ENCODE measurements at places on chromosomes 11 and 22.

DNA sequence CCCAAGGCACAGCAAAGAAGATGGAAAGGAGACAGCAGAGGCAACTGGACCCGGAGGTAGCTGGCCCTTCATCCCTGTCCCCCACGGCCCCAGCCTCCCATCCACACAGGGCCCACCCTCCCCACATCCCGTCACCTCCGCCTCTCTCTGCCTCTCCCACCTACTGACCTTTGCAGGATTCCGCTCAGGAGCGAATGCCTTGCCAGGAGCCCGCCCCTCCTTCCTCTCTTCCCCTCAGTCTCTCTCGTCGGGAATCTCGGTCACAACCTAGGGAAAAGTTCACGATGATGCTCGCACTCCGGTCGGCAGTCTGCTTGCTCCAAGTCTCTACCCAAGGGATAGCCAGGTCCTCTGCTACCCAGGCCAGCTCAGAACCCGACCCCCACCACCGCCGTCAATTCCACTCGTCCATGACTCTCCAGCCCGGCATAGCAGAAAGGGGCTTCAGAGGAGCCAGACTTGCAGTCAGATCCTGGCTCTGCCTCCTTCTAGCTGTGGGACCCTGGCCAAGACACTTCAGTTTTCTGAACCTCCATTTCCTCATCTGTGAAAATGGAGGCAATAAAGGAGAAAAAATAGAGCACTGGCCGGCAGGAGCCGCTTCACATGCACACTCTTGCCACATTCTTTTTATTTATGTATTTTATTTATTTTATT, 10.2 kb downstream of the AHNAK start:
- DNase-seq: no peak

DNA sequence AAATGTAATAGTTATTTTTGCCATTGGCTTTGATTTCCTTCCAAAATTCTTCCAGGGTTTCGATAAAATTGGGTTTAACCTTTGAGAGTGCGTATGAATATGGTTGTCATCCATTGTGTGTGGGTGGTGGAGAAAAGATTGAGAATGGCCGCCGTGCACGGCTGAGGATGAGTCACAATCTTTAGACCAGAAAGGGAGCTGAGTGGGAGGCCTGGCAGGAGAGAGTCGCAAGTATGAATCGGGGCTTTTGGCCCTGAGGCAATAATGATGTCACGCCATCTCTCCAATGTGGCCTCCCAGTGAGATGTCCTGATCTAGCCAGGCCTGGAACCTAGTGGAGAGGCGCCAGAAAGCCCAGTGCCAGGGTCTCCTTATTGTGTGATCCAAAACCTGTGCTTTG, 33.1 kb upstream of the SMPD1 start:
- no peak for DNase-seq

DNA sequence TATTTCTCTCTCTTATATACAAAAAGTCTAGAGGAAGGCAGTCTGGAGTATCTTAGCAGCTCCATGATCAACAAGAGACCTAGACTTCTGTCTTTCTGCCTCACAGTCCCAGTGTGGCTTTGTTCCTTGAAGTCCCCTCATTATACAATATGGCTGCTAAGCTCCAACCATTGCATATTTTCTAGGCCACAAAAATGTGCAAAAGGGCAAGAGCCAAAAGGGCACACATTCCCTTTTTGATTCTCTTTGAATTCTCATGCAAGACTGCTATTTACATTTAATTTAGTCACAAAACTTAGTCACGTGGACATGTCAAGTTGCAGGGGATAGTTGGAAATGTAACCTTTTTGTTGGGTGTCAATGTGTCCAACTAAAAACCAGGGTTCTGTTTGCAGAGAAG, 64.2 kb upstream of the OLFML1 start:
- DNase-seq: no peak

GRCh38 chr11:92765965-92766371, 203.5 kb upstream of the MTNR1B start:
- no peak for DNase-seq

DNA sequence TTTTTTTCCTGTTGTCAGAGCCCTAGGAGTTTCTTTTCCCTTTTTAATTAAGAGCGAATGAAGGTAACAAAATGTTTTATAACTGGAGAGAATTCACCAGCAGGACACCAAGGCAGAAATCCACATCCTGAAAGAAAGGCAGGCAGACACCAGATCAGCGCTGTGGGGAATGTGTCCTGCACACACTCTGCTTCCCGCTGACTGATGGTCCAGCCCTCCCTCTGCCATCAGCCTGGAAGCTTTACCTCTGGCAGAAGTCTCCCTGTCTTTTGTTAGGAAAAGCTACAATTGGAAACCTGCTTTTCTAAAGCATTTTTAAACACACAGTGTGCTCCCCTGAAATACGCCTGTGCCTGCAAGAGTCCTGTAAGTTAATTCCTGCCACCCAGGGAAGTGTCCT, 638.5 kb downstream of the NTM start:
- DNase-seq: no peak

GRCh38 chr11:57219021-57219627, 17.9 kb downstream of the APLNR start:
- DNase-seq: no peak

GRCh38 chr11:43649501-43649900, 31.0 kb upstream of the HSD17B12 start:
- DNase-seq: no peak

DNA sequence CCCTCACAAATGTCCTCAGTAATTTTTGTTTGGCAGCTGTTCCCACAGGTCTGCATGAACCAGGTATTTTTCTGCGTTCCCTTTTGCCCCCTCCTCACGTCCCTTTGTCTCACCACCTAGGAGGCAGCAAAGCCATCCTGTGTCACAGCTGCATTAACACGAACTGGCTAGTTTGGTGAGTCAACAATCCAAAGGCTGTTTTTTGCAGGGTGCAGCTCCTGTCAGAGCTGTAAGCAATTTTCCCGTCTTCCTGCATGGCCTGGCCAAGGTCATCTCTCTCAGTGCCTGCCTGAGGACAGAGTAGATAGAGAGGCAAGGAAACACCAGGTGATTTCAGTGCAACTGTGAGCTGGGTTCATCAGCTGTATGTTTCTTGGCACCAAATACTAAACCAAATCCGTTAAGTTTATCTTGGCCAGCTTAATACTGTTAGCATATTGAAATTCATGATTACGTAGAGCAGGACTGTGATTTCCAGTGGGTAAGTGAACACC, 20.6 kb upstream of the VSIG10L2 start:
- no peak for DNase-seq

- no peak for DNase-seq
Observed at GRCh38 chr11:69599502-69599901, 41.5 kb upstream of the CCND1 start.

- no peak for DNase-seq
Observed at GRCh38 chr22:50247748-50248147, 2.9 kb upstream of the TUBGCP6 start.

- DNase-seq: no peak
Observed at GRCh38 chr11:122113836-122114825, 1.9 kb downstream of the BLID start.

GRCh38 chr11:16352707-16353106, 3.6 kb downstream of the SOX6 start:
- DNase-seq: no peak

DNA sequence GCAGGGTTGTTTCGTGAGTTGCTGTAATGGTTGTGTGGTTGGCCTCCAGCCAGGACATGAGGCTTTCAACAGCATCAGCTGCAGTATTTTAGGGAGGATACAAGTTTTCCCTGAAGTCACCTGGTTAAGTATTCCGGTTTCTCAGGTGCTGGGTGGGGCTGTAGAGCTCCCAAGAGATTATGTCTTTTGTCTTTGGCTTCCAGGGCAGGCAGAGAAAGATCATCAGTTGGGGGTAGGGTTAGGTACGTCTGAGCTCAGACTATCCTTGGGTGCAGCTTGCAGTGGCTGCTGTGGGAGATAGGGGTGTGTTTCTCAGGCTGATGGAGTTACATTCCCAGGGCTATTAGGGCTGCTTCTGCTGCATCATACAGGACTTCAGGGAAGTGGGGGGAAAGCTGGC, 47.5 kb upstream of the MRGPRX1 start:
- no peak for DNase-seq

DNA sequence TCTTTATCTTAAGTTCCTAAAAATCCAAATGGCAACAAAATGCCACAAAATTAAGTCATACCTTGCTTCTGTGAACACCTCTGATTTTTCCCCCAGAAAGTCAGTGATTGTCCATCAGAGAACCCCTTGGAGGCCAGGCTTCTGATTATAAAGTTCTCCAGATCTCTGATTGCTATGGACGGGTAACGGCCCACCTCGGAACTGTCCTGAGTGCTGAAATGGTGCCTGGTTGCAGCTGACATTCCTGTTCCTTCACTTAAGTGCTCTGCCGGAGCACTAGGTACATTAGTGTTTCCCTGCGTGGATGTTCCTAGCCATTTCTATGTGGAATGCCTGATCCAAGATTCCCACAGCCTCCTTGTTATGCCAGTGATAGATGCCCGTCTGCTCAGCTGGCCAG, 85.0 kb downstream of the CHST1 start:
- no peak for DNase-seq

GRCh38 chr11:64475145-64475544, 115.9 kb upstream of the SLC22A12 start:
- DNase-seq: no peak

DNA sequence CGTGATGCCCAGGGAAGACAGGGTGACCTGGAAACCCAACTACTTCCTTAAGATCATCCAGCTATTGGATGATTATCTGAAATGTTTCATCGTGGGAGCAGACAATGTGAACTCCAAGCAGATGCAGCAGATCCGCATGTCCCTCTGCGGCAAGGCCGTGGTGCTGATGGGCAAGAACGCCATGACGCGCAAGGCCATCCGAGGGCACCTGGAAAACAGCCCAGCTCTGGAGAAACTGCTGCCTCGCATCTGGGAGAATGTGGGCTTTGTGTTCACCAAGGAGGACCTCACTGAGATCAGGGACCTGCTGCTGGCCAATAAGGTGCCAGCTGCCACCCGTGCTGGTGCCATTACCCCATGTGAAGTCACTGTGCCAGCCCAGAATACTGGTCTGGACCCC, 43.5 kb upstream of the DAGLA start:
- DNase-seq: no peak

DNA sequence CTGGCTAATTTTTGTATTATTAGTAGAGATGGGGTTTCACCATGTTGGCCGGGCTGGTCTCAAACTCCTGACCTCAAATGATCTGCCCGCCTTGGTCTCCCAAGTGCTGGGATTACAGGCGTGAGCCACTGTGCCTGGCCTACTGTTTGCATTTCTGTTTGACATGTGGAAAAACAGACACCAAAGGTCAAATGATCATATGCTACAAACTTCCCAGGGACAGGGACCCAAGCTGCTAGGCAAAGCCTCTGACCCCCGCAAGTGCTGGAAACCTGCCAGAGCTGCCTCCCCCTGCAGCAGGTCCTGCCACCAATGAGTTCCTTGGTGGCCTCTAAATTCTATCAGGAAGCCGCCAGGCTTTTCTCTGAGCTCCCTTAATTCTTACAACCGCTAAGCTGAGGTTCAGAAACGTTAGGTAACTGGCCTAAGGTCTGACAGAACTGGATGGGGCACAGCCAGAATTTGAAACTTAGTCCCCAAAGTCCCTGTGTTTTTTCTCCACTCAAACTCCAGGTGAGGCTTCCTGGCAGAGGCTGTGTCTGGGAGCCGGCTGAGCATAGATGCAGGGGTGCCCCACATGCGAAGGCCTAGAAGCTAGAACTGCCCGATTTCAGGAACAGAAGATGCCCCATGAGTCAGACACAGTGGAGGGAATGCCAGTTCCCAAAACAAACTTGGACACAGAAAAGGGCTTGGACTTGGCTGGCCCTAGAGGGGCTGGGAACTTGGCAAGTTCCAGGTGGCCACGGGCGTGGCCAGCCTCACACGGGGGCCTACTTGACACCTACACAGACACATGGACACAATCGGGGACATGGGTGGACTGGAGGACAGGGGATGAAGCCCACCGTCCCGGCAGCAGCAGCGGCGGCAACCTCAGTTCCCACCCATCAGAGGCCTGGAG, 7.4 kb downstream of the CSNK1E start:
- DNase-seq: no peak

DNA sequence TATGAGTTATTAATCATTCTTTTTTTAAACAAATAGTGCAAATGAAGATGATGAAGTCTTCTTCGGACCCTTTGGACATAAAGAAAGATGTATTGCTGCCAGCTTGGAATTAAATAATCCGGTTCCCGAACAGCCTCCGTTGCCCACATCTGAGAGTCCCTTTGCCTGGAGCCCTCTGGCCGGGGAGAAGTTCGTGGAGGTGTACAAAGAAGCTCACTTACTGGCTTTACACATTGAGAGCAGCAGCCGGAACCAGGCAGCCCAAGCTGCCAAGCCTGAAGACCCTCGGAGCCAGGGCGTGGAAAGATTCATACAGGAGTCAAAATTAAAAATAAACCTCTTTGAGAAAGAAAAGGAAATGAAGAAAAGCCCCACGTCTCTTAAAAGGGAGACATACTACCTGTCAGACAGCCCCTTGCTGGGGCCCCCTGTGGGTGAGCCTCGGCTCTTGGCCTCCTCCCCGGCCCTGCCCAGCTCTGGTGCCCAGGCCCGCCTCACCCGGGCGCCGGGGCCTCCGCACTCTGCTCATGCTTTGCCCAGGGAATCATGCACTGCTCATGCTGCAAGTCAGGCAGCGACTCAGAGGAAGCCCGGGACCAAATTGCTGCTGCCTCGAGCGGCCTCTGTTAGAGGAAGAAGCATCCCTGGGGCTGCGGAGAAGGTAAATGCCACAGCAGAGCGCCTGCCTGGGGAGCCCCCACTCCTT, 11.8 kb downstream of the GTSE1 start:
- DNase-seq: no peak

- DNase-seq: no peak
Observed at GRCh38 chr11:85821636-85822035, 10.7 kb upstream of the SYTL2 start.

DNA sequence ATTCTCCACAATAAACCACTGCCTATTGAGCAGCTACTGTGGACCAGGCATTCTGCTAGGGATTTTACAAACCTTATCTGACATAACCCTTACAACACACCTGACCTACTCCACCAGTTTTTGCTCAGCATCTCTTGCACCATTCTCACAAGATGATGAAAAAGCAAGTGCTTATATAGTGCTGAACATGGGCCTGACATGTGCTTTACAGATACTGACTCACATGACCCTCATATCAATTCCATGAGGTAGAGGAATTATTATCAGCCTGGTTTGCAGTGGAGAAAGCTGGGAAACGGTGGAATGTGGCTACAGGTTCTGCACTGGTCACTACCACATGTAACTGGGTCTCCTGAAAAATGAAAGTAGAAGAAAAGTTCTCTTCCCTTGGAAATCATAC, 37.5 kb upstream of the PANX1 start:
- DNase-seq: no peak

DNA sequence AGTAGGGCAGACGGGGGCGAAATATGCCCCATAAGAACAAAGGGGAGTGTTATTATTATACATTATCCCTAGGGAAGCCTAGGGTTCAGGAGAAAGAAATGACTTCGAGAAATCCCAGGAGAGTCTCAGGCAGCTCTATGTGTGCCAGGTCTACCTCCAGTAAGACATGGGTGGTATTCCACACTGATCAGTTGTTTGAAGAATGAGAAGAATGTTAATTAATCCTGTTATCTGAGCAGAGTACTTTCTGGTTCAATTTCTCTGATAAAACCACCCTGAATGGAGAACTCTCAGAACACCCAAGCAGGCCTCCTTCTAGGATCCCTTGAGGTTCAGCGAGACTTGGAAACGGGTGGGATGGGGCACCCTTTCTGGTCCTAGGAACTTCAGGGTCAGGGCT, 46.2 kb downstream of the PRR5L start:
- DNase-seq: no peak

GRCh38 chr11:420054-420910, 5.5 kb upstream of the SIGIRR start:
- DNase-seq: no peak

- DNase-seq: no peak
Observed at GRCh38 chr11:97764605-97765004, 1256.1 kb upstream of the CNTN5 start.
